ENCODE measurements at places on chromosomes 11 and 22.
A peak's percentile ranks its signal among the peaks of the same experiment; 100 is the strongest.

GRCh38 chr11:102309621-102310541 is 7.4 kb upstream of the BIRC3 start:
- peak; percentile 62 for DNase-seq

DNA sequence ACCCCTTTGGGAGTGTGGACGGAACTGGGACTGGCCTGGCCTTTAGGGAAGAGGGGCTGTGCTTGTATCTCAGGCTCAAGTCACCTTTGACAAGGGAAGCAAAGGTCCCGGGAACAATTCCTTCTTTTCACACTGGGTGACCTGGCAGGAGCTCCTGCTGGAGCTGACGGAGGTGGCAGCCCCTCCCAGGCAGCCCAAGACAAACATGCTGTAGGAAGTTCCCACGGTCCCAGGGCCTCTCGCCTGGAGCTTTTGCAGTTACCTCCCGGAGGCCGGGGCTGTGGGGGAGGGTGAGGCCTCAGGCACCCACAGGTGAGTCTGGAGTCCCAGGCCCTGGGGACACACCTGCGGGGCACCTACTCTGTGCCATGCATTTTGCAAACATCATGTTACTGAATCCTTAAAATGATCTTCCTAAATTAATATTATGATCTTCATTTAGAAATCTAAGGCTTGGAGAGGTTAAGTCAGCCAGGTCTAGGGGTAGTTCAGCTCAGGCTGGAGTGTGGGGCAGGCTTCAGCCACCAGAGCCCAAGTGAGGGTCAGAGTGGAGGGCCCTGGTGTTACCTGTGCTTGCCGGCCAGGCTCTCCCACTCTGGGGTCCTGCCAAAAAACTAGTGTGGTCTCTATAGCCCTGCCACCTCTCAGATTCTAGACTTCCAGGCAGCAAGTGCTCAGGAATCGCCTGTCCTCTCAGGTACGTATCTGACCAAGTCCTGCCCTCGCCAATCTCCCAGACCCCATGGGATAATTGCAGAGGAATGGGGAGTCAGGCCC is 15.7 kb upstream of the MYEOV start:
- no peak for DNase-seq

GRCh38 chr11:94459576-94459975 is 34.1 kb downstream of the MRE11 start:
- DNase-seq = no peak

DNA sequence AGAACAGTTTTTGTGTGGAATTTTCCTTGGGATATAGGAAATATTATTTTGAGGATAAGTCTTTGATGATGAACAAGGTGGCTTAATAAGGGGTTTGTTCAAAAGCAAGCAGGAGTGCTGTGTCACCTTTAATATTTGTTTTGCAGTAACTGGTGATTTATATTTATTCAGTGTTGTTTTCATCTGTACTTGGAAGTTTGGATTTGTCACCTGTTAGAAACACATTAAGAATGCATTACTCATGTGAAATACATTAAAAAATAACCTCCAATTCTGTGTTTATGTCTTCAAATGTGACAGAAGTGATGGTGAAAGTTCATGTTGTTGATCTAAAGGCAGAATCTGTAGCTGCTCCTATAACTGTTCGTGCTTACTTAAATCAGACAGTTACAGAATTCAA is 70.5 kb downstream of the DKK3 start:
- DNase-seq = no peak

- DNase-seq = no peak
Observed at GRCh38 chr11:127114035-127114434, 113.5 kb upstream of the KIRREL3 start.

DNA sequence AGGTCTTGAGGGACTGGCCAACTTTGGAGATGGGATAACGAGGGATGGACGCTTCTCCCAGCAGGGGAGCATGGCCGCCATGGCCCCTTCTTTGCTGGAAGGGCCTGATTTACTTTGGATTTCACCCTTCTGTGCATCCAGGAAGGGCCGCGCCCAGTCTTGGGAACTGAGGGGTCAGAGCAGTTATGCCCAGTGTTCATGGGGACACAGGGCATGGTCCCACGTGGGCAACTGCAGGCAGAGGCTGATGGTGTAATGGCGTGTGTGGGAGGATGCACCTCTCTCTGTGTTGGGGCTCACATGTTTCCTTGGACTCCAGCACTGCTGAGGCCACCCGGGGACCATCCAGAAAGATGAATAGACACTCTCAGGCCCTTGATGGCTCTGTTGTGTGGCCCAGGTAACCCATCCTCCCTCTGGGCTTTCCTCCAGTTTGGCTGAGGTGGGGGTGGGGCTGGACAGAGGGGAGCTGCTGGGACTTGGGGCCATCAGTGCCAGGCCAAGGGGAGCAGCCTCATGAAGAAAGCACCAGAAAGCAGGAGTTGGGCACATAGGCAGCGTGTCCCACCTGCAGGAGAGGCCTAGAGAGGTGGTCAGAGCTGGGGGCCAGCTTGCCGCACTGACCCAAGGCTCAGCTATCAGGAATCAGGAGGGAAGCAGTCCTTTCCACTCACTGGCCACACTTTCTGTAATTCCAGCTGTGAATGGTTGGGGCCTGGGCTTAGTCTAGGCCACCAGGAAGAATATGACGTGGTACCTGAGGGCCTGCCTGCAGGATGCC is 1033.9 kb downstream of the TBC1D22A start:
- DNase-seq = no peak

DNA sequence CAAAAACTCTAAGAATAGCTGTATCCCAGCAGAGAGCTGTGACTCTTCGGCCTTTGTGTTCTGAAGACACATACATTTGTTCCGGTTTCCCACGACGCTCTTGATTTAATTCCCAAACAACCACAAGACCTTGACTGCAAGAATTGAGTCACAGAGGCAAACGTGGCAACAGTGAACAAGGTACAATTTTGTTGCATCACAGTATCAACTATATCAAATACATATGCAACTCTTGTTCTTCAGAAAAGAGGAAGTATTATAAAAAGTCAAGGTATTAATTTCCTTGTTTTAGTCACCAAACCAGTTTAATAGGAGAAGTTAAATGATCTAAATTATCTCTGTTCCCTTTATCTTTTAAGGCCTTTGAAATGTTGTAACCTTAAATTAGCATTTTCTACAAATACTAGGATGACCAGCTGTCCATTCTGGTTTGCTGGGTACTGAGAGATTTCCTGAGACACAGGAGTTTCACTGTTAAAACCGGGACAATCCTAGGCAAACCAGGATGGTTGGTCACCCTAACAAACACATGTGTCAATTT is 11.1 kb downstream of the HPS5 start:
- no peak for DNase-seq

DNA sequence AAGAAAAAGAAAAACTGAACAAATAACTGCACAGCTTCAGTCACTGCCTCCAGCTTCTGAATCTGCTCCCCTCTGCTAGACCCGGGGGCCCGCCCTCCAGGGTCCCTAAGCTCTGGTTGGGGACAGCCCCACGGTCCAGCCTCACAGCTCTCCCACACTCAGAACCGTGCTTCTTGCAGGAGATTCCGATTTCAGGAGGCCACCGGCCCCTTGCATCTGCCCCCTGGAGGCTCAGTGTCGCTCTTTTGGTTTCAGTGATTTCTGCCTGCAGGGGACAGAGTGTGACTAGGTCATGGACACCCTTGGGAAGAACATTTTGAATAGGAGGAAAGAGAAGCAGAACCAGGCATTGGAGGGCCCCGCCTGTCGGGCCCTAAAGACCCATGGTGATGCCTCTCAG is 23.1 kb upstream of the RPS3 start:
- DNase-seq = no peak

- DNase-seq = peak; percentile 33
Observed at GRCh38 chr22:40128989-40129388, 48.7 kb upstream of the TNRC6B start.

- no peak for DNase-seq
Observed at GRCh38 chr11:22466351-22466750, 128.2 kb downstream of the SLC17A6 start.

GRCh38 chr11:17531636-17532113 is 12.5 kb downstream of the USH1C start:
- no peak for DNase-seq

DNA sequence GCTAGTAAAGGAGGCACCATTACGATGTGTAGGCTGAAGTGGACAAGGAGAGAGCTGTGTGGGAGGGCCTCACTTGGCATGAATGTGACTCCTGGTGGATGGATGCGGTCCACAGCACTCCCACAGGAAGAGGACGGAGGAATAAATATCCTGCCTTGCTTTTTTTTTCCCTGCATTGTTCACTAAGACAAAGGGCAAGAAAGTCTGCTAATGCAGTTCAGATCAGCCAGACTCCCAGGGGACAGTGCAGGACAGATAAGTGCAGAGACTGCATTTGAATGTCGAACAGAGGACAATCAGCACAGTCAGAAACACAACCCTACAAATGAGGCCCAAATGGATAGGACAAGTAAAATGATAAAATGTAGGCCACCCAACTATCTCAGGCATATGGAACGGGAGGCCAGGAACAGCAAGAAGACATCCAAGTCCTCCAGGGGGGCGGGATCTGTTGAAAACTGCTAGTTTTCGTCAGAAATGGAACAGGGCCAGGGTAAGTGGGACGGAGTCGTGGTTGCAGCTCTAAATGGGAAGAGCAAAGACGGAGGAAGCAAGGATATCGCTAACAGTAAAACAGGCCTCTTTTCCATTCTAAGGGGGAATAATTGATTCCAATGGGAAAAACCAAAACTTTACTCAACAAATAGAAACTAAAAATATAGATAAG is 25.2 kb upstream of the OR8B8 start:
- DNase-seq = no peak

- no peak for DNase-seq
Observed at GRCh38 chr11:9251311-9251710, 13.8 kb downstream of the DENND5A start.

GRCh38 chr11:13105237-13105844 is 96.2 kb downstream of the RASSF10 start:
- DNase-seq = no peak

GRCh38 chr11:1998861-1999260 is 1.2 kb upstream of the H19 start:
- no peak for DNase-seq

DNA sequence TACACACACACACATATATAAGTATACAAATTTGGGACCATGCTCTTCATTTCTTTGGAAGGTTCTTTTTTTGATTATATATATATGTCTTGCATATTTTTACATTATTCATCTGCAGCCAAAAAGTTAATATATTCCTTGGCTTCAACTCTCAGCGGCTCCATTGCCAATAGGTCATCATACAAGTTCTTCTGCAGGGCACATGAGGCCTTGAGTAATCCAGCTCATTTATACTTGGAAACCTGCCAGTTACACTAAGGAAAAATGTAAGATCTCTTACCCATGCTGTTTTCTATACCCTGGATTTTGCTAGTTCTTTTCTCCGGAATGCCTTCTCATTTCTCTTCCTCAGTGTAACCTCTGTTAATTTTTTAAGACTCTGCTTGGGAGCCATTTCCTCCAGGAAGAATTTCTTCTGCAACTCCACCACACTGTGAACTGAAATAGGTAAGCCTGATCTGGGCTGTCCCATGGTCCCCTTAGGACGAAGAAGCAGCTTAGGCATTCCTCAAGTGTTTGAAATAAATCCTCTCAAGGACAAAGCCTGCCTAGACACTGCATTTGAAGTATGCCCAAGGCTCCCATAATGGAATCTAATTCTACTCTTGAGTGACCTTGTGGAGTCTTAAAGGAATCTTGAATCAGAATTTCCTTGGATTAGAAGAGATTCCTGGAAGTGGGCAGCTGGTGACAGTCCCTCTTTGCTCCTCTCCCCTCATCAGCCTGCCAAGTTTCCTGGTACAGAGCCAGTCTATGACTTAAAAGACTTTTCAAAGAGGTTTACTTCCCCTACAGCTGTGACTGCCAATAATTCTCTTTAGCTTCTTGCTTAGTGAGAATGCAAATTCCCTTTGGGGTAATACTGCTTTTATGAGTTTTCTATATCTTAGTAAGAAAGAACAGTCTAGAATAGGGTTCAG is 182.8 kb downstream of the C11orf87 start:
- DNase-seq = no peak

- DNase-seq = no peak
Observed at GRCh38 chr11:100403816-100404215, 283.3 kb upstream of the ARHGAP42 start.

DNA sequence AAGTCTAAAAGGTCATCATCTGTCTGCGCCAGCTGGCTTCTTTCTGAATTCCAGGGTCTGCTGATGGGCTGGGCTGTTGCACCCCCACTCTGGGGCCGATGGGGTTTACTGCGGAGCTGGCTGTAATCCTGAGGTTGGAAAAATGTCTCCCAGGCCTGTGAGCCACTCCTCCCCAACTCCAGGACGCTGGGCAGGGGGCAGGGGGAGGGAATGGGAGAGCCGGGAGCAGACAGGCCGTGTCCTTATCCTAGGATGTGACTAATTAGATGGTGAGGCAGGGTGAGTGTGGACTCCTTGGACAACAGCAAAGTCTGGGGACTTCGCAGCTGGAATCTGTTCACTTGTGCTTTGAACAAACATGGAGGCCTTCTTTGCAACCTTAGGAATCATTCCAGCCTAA is 48.7 kb downstream of the LRRC32 start:
- no peak for DNase-seq

DNA sequence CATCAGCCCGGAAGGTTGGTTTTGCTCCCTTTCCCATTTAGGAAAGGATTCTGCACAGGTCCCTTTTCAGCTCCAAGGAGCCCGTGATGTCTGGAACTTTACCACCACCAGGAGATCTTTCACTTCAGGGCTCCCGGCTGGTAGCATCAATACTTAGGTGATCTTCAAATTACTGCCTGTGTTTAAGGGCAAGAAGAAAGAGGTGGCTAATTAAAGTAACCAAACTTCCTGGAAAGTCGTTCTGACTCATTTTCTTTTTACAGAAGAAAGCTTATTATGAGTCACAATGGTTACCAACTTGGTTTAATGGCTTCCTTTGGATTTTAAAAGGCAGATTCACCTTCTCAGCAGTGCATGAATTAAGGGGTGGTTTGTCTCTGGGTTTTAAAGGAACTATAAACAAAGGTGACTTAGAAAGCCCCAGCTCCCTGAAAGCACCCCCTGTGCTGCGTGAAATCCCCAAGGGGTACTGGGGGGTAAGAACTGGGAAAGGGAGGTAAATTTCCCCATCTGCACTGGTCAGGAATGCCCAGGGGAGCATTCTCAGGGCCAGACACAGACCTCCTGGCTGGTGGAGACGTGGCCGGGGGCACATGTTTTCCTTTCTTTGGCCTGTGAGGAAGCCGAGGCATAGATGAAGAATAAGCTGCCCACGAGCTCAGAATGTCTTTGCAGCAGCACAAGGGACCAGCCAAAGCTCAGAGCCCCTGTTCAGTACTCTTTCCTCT is 8.8 kb downstream of the POU2F3 start:
- DNase-seq = no peak

GRCh38 chr11:95451682-95452081 is 220.7 kb upstream of the SESN3 start:
- DNase-seq = no peak

- no peak for DNase-seq
Observed at GRCh38 chr22:39894554-39895092, 1.1 kb upstream of the ENTHD1 start.
